Dermis blood vessel endothelial cell (primary cell): ENCODE measurements at places on chromosomes 12 and 14.

GRCh38 chr12:103530307-103531066, 34.7 kb upstream of the C12orf42 start:
- DNase-seq, result no peak

DNA sequence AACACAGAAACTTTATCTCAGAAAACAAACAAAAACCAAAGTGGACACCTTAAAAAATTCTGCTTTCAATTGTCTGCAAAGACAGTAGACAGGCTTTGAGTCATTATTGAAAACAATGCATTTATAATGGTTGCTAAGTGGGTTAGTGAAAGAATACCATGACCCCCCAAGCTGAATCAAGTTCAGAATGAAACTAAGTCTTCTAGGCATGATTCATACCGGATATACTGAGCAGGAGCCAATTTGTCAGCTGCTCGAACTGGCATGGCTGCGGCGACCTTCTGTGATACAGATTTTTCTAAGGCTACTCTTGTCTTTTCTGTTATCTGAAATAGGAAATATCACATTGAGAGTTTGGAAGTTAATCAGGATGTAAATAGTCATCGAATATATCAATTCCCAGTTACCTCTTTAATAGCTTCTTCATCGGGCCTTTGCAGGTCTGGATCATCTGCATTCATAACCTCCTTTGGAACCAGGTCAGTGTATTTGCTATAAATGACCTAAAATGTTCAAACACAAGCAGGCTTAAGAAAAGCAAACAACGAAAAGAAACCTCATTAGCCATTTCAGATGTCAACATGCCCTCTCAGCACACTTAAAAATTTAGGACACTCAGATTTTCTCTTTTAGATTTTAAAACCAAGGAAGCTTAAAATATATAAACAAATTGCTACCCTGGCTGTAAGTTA, 22.3 kb downstream of the SNW1 start:
- peak; percentile 93 for DNase-seq

DNA sequence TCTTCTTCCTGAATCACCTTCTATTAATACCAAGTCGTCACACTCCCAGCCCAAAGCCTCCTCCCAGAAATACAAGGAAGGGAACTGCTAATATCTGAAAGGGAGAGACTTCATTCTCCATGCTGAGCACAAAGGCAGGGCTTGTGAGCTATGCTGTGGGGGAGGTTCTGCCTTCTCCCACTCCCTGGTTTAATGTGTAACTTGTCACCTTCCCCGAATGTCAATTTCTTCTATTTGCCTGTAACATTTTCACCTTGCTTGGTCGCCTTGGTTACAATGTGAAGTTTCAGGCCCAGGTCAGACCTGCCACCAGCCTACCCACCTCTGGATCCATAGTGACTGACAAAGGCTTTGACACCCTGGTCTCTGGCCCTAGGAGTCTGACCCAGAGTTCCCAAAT, 82.0 kb upstream of the ESRRB start:
- DNase-seq, result no peak

GRCh38 chr12:65728848-65729793, 95.2 kb upstream of the HMGA2 start:
- peak; percentile 37 for DNase-seq

DNA sequence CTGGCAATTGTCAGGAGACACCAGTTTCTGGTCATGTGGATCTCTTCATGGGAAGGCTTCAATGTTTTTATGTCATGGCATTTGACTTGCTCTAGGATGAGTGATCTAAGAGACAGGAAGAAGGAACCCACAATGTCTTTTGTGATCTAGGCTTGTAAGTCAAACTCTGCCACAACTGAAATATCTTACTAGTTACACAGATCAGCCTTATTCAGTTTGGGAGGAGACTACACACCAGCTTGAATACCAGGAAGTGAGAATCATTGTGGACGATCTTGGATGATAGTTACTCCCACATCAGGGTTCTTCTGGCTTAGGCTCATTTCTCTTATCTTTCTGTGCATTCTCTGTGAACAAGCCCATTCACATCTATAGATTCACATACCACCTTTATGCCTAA, 236.2 kb upstream of the FBXO33 start:
- no peak for DNase-seq

GRCh38 chr12:53171725-53172329, 8.7 kb upstream of the ZNF740 start:
- no peak for DNase-seq

GRCh38 chr12:28938056-28938455, 211.0 kb upstream of the FAR2 start:
- no peak for DNase-seq

GRCh38 chr12:95789126-95790032, 1.2 kb downstream of the NTN4 start:
- DNase-seq, result peak; percentile 39
